ENCODE measurements at places on chromosomes 3 and 15.

DNA sequence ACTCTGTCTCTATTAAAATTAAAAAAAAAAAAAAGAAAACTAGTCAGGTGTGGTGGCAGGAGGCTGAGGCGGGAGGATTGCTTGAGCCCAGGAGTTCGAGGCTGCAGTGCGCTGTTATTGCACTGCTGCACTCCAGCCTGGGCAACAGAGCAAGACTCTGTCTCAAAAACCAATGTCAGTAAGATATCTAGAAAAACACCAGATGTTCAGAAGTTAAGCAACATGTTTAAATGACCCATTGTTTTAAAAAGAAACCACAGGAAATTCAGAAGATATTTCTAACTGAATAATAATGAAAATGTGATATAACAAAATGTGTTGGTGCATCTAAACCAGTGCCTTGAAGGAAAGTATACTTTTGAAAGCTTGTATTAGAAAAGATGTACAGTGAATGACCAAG lies 203.4 kb upstream of the CGNL1 start:
- DNase-seq = no peak

DNA sequence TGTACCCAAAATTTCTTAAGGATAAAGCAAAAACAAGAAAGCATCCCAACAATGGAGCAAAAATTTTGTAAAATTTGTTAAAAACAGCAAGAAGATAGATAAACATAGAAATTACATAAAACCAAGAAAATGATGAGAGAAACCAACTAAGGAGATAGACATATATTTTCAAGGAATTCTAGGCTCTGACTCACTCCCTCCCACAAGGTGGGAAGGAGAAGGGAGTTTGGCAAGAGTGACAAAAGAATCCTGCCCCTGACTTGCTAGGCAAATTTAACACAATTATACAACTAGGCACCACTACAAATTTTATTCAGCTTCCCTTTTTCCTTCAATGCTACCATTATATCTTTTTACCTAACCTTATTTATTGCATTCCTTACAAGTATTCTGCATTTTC lies 70.9 kb downstream of the MYO9A start:
- no peak for DNase-seq

DNA sequence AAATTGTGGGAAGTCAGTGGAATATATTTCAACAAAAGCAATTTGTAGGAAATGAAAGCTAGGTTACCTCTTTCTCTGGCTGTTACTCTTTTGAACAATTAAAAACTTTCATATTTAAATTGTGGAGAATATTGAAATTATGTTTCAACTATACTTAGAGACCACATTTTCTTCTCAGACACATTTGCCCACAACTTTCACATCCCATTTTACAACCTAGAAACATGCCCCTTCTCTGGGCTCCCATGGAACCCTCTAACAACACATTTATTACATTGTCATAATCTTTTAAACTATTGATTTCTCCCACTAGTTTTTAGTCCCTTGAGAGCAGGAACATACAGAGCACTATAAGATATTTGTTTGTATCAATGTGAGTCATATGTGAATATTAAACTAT lies 211.7 kb upstream of the TTC14 start:
- no peak for DNase-seq

- no peak for DNase-seq
Measured at GRCh38 chr15:41258750-41259471, 27.8 kb downstream of the CHP1 start.

- DNase-seq = peak; percentile 32
Measured at GRCh38 chr15:86139828-86140227, 60.2 kb downstream of the AGBL1 start.

GRCh38 chr15:46344915-46345314 lies 710.1 kb downstream of the SQOR start:
- DNase-seq = no peak

GRCh38 chr3:108102420-108103039 lies 11.7 kb upstream of the CD47 start:
- no peak for DNase-seq

GRCh38 chr3:30306896-30307295 lies 299.5 kb upstream of the TGFBR2 start:
- no peak for DNase-seq

Measured in activated T-cell treated with anti-CD3 and anti-CD28 coated beads for 48 hours (primary cell).